ENCODE measurements at places on chromosomes 2 and 18.

GRCh38 chr2:219175928-219176817, 552 bp downstream of the CNPPD1 start:
- peak; percentile 46 for DNase-seq

GRCh38 chr2:165634855-165635254, 159.2 kb downstream of the GALNT3 start:
- DNase-seq: no peak

DNA sequence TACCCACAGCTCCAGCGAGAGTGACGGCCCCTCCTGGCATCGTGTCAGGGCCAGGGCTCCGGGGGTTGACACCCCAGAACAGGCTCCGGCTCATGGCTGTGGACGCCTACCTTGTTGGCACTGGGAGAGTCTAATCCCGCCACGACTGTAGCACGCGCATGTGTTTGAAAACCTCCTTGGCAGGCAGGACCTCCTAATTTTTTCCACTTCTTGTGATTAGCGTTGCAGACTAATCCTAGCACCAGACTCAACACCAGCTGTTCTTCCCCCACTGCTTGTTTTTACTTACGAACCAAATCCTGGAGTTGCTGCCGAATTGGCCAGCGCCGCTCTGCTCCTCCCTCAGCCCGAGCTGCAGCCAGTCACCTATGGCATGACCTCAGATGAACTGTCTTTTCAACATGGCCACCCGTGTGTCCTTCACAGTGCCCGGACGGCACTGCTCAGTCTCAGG, 110.7 kb downstream of the KLHL29 start:
- DNase-seq: no peak

DNA sequence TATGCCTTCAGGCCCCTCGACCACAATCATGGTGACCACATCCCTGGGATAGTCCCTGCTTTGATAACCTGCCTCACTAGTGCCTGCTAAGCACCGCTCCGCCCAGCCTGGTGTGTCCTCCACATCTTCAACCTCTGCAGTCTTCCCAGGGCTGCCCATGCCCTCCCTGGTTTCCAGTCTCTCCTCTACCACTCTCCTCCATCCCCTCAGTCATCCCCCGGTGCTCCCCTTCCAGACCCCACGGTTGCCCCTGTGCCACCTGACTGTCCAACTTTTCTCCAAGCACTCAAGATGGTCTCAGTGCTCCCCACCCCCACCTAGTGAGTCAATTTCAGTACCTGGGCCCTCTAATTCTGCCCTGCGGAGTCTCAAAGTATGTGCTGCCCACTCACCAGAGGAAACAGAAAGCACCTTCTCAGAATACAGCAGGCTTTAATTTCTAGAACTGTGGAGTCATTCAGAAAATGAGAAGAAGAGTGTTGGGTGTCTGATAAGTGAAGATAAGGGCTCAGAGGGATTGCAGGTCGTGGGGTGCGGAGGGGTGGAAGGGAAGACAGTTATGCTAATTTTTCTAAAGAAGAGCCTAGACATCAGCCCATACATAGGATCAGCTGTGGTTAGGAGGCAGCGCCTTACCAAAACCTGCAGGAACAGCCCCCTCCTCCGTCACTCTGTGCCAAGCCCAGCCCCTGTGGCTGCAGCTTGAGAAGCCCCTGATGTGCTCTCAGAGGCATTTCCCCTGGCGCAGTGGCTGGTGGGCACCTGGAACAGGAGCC, 53.6 kb upstream of the CAB39 start:
- DNase-seq: no peak

DNA sequence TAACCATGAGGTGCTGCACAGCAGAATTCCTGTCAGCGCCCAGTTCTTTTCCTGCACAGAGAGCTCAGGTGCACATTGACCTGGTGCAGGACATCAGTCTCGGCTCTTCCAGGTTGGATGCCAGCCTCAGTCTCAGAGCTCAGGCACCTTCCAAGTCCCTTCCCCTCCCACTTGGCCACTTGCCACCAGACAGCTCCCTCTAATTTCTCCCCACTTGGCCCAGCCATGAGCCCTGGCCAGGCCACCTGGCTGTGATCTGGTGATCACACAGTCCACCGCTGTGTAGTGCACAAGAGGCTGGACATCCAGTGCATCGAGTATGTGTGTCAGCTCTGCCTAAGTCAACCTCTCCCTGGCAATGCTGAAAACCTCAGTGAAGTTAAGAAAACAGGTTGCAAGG, 336.6 kb upstream of the MYT1L start:
- no peak for DNase-seq

DNA sequence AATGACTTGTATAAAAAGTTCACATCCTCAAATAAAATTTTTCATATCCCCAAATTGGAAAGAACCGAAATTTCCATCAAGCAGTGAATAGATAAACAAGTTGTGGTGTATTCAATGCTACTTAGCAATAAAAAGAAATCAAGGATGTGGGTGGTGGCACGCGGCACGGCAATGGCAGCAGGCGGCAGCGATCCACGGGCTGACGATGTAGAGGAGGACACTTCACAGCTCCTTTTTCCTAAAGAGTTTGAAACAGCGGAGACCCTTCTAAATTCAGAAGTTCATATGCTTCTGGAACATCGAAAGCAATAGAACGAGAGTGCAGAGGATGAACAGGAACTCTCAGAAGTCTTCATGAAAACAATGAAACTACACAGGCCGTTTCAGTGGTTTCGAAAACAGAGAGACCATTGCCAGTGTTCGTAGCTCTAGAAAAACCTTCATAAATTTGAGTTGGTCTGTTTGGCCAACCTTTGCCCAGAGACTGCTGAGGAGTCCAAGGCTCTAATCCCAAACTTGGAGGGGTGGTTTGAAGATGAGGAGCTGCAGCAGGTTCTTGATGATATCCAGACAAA, 9.8 kb upstream of the IL36A start:
- DNase-seq: no peak

GRCh38 chr2:60025496-60025895, 528.0 kb downstream of the BCL11A start:
- DNase-seq: no peak

GRCh38 chr2:218962859-218963492, 3.5 kb downstream of the CDK5R2 start:
- no peak for DNase-seq

- no peak for DNase-seq
Measured at GRCh38 chr2:158845859-158846258, 50.7 kb downstream of the DAPL1 start.

GRCh38 chr2:235963853-235964577, 204.2 kb downstream of the GBX2 start:
- DNase-seq: no peak

- no peak for DNase-seq
Measured at GRCh38 chr2:230267556-230267955, 42.0 kb downstream of the SP140 start.

GRCh38 chr2:229903037-229903436, 18.8 kb downstream of the TRIP12 start:
- DNase-seq: no peak

GRCh38 chr2:180325416-180326120, 318.5 kb upstream of the CWC22 start:
- DNase-seq: no peak

GRCh38 chr18:59273759-59274532, 692 bp upstream of the RAX start:
- DNase-seq: no peak

DNA sequence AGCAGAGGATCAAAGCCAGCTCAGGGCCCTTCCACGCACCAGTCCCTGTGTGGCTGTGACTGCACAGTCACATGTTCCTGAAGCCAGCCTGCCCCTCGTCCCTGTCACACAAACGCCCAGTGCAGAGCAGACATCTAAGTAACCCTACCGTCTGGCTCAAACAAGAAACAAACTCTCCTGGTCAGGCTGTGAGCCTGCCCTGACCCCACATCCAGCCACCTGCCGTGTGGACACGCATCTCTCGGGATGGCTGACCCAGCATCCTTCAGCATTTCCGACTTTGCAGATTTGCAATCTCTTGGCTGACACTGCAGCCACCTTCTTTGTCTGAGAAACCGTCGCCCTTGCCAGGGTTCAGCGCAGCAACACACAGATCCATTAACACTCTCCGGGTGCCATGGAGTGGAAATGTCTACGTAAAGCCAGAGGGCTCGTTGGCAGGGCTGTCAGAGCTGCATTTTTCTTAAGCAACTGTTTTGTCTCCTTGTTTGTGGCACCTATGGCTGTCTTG, 82.3 kb upstream of the ASAP2 start:
- DNase-seq: no peak

DNA sequence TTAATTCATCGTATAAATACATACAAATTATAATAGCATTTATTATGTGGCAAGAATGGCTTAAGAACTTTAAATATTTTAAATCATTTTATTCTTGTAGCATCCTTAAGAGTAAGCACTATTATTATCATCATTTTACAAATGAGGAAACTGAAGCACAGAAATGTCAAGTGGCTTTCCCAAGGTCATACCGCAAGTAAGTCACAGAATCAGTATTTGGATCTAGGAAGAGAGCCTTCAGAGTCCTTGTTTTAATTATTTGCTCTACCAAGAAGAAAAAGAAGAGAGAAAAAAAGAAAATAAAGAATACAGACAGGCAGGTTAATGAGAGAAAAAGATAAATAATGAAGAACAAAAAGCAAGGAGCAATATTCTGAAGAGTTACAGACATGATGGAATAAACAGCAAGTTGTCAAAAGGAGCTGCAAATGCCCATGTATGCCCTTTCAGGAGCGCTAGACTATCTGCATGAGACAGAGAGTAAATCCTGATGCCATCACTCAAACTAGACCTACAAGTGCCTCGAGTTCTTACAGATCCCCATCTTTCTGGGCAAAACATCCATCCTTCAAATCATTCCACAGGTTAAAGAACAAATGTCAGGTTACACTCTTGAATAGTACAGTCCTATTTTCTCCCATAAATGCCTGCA, 57.8 kb upstream of the ETAA1 start:
- no peak for DNase-seq

GRCh38 chr2:220811115-220811514, 761.0 kb downstream of the EPHA4 start:
- DNase-seq: no peak

GRCh38 chr2:204491528-204491927, 53.7 kb upstream of the PARD3B start:
- peak; percentile 24 for DNase-seq

DNA sequence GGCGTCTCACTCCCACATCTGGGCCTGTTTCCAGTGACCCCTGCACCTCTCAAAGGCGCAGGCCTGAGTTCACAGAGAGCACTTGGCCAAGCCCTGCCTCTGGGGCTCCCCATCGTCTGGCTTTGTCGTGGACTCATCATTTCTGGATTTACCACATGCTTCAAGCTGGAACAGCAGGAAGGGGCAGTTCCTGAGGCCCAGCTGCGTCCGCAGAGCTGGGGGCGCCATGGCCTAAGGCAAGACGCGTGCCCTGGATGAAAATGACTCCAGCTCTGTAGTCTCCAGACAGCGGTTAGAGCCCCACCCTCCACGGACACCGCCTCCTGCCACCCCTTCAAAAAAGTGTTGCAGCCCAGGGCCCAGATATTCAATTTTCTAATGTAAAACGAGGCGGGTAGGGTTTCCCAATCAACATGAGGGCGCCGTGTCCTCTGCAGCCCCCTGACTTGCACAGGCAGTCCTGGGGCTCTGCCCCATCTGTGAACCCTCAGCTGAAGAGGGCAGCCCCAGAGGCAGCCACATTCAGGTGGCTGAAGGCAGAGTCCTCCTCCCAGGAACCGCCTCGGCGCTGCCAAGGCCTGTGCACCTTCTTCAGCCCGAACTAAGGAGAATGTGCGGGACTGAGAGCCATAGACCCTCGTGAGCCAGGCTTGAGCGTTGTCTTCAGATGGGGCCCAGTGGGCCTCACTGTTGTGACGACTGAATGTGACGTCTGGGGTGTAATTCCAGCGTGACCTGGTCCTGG, 85.5 kb downstream of the NFATC1 start:
- DNase-seq: no peak

DNA sequence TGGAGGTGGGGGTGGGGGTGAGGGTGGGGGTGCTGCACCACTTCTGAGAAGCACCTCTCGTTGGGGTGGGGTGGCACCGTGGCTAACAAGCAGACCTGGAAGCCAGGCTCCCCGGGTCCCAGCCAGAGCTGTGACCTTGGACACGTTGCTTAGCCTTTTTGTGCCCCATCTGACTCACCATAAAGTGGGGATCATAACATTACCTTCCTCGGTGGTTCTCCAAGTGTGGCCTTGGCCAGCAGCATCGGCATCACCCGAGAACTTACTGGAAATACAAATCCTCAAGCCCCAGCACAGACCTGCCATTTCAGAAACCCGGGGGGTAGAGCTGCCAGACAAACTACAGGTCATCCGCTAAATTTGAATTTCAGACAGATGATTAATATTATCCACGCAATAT, 58.7 kb upstream of the SLC66A3 start:
- no peak for DNase-seq

- no peak for DNase-seq
Measured at GRCh38 chr18:449374-449773, 51.1 kb downstream of the COLEC12 start.

GRCh38 chr18:33135951-33136660, 304.4 kb downstream of the CCDC178 start:
- DNase-seq: no peak

GRCh38 chr2:23525137-23525765, 140.3 kb downstream of the KLHL29 start:
- no peak for DNase-seq

DNA sequence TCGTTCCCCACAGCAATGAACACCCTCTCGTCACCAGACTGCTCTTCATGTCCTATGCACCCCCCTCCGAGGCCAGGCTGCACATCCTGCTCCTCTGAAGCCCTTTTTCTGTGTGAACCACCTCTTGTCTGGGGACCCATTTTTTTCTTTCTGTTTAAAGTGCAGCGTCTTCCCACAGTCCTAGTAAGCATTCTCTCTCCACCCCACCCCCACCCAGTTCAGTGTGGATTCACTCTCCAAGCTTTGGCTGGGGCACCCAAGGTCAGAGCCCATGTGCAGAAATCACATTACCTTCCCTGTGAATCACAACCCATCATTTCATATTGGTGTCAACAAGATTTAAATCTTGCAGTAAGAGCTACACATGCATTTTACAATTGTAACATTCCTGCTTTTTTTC, 26.4 kb upstream of the PKDCC start:
- DNase-seq: peak; percentile 70

DNA sequence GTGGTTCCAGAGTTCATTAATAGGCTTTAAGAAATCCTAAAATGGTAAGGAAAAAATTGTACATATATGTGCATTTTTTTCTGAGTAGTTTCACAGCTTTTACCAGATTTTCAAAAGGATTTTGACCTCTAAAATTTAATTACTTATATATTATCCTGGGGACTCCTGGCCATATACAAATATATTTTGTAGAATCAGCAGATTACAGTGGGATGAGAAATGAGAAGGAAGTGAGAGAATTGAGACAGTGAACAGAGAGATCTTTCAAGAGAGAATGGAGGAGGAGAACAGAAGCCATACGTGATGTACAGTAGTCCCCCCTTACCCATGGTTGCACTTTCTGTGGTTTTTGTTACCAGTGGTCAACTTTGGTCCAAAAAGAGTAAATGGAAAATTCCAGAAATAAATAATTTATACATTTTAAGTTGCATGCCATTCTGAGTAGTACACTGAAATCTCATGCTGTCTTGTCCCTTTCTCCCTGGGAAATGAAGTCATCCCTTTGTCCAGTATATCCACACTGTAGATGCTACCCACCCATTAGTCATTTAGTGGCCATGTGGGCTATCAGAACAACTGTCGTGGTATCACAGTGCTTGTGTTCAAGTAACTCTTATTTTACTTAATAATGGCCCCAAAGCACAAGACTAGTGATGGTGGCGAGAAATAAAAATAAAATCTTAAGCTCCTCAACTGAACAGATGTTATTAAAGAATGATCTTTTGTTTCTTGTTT, 130.4 kb upstream of the MYO3B start:
- no peak for DNase-seq

- no peak for DNase-seq
Measured at GRCh38 chr2:163859951-163860350, 124.1 kb upstream of the FIGN start.
